ENCODE measurements at places on chromosomes 2 and 18.

DNA sequence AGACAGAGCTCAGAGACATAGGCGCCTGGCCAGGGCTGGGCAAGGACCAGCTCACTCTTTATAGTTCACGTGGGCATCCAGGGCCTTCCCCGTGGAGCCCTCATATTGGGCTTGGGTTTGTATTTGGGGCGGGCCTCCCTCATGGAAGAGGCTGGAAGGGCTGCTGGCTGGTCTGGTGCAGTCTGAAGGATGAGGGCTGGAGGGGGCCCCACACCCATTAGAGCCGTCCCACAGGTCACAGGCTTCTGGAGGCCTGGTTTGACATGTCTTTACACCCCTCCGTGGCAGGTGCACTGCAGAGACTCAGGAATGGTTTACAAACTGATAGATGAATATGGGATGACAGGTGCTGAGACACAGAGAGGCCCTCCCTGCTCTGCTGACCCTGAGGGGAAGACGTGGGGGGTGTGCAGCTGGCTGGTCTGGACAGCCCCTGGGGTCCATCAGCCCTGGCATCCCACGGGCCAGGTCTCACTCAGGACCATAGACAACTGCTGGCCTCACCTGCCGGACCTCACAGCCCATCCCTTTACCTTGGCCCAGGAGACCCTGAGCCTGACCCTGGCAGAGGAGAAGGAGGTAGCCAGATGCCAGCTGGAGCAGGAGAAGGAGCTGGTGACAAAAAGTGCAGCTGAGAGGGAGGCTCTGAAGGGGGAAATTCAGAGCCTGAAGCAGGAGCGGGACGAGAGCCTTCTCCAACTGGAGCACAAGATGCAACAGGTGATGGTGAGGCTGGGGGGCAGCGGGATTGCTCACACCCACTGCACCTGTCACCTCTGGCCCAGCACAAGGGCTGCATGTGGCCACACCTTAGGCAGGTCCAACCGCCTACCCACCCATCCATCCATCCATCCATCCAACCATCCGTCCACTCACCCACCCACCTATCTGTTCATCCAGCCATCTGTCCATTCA lies 43.9 kb downstream of the CROCC2 start:
- DNase-seq, result no peak

DNA sequence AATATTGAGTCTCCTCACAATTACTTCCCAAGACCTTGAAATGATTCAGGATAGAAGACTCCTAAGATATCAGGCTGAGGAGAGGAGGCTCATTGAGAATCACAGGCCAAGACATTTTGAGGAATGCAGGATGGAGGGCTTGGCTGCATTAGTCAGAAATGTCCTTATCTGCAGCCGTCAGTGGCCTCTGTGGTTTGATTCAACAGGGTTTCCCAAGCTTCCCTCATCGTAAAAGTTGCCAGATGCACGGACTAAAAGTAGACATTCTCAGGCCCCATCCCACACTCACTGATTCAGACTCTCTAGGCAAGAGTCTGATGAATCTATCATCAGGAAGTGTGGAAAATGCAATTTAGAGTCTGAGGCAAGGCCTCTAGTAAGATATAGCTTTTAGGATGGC lies 34.0 kb upstream of the TMEM178A start:
- peak; percentile 90 for DNase-seq

- DNase-seq, result no peak
These were observed 89.2 kb downstream of the SH3RF3 start for GRCh38 chr2:109218087-109218791.

DNA sequence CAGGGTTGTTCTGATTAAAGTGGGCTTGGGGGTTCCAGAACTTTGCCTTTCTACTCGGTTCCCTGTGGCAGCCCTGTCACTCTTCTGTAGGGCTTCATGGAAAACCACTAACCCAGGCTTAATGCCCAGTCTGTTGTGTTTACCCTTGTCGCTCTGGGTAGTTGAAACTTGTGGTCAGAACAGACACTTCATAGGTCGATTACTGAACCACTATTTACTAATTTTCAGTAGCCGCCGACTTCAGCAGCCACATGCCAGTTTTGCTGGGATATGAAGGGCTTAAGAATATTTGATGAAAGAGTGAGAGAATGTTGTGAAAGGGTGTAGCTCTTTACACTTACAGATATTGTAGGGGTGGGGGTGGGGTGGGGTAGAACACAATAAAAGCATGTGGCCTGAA lies 362.3 kb downstream of the RND3 start:
- DNase-seq, result no peak

- DNase-seq, result no peak
These were observed 111.6 kb downstream of the ZNF521 start for GRCh38 chr18:25240420-25240770.

- DNase-seq, result no peak
These were observed 1358.7 kb upstream of the NRXN1 start for GRCh38 chr2:52390651-52391050.

All from bronchial epithelial cell (primary cell).